ENCODE measurements at places on chromosomes 6 and 20. TPM values are rescaled to one million over a fixed set of nuclear protein-coding genes. Genes with fewer than 3 reads are reported as not detected.

DNA sequence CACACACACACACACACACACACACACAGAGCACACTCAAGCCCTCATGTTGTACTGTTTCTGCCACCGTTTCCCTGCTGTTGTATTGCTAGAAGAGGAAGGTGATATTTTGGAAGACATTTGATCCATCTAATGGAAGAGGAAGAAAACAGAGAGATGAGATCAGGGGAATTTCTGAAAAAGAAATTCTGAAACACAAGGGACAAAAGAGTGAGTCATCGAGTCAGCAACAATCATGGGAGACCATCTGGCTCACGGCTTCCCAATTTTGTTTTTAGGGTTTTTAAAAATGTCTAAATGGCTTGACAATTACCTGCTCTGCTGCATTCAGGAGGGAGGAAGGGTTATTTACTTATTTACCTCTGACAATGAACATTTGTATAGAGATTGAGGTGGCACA is 22.0 kb downstream of the SOX4 start:
- no peak for DNase-seq

DNA sequence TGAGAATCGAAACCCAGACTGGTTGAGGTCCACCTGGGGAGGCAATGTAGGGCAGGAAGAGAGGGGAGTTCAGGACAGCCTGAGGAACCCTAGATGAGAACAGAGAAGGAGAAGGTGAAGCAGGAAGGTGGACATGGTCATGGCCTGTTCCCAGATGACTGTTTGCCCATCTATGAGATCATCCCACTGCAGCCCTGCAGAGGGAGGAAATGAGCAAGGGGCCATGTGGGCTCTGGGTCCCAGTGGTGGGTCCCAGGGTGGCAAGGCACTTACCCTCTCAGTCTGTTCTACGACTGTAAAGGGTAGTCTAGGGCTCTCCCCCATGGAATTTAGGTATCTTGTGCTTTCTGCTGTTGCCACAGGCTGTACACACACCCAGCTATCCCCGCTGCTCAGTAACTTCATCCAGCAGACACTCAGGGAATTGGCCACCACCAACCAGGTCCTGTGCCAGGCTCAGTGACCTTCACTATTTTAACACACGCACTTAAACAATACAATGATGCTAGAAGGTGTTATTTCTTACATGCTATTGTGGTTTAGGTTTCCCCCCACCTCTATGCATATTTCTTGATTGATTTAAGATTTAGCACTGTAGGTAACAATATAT is 89.8 kb downstream of the TOX2 start:
- no peak for DNase-seq

GRCh38 chr6:1832844-1833787 is 223.4 kb downstream of the FOXC1 start:
- no peak for DNase-seq

DNA sequence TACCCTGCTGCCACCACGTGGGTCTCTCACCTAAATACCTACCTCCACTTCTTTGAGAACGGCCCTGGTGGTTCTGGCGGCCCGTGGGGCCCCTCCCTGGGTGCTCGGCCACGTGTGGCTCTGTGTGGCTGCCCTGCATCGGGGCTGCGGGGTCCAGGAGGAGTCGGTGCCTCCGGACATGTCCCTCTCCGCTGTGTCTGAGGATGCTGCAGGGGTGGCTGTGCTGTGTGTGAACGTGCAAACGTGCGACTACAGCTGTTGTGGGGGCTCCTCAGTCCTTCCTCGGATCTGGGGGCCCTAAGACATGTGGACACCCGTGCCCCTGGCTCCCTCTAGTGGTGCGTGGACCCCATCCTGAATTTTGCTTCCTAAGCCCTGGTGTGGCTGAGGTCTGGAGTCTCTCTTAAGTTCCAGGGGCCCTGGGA is 691.8 kb downstream of the QKI start:
- no peak for DNase-seq

- DNase-seq: peak; percentile 88
Observed at GRCh38 chr20:17616480-17617211, 46.8 kb downstream of the DSTN start.

NHLRC1 gene
- 2.1 TPM for total RNA-seq

- DNase-seq: no peak
Observed at GRCh38 chr6:99490608-99491007, 24.6 kb downstream of the USP45 start.

TULP1 gene
- total RNA-seq: not detected

All from mesenteric fat pad (tissue), 1 donor.